ENCODE measurements at places on chromosomes 13 and 19.

- DNase-seq: peak; percentile 12
These were observed 104.5 kb downstream of the PIBF1 start for GRCh38 chr13:72886272-72887067.

GRCh38 chr13:26971990-26972887 lies 199.4 kb downstream of the USP12 start:
- no peak for DNase-seq

DNA sequence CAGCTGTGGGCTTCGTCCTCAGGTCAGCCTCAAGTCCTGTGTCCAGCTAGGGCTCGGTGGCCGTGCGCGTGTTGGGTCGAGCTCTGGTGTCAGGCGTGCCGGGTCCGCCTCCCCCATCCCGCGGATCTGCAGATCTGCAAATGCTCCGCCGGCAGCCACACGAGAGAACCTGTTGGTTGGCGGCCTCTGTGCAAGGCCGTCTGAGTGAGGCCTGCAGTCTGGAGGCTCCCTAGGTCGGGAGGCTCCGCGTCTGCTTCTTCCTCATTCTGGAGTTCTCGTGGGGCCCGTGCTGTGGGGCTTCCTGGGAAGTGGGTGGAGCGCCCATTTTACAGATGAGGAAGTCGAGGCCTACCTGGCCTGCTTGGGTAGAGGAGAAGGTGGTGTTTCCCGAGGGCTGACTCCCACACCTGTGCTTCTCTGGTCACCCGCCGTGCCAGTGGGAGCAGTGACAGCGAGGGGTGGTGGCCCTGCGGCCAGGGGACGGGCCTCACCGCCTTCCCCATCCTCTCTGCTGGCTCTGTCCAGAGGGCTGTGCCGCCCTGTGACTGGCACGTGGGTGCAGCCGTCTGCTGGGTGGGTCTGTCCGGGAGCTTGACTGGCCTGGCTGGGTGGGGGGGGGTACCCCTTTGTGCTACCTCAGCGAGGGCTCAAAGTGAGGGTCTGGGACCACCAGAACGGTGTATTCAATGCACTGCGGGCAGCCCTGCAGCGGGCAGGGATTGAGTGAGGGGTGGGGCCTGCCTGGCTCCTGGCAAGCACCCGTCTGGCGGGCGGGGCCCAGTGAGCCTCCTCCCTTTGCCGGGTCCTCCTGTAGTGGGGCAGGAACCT lies 3.3 kb downstream of the CSNK1G2 start:
- DNase-seq: no peak

DNA sequence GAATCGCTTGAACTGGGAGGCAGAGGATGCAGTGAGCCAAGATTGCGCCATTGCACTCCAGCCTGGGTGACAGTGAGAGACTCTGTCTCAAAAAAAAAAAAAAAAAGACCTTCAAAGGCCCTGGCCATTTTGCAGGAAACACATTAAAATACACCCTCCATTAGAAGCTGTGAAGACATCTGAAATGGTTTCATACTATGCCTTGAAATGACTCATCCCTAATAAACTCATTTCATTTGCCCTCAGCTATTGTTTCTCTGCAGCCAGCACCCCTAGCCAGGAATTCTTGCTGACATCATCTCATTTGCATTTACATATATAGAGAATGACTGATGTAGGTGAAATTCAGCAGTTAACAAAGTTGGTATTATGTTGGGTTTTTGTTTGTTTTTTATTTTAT lies 8.7 kb downstream of the EML2 start:
- peak; percentile 87 for DNase-seq

- DNase-seq: no peak
These were observed 69.6 kb upstream of the ZNF98 start for GRCh38 chr19:22491746-22492145.

GRCh38 chr13:34469196-34469986 lies 472.7 kb upstream of the NBEA start:
- no peak for DNase-seq

- DNase-seq: no peak
These were observed 21.5 kb downstream of the ELL start for GRCh38 chr19:18500376-18500775.

Measured in GM04504 (cell line).